Calu3 (cell line): ENCODE measurements at places on chromosomes 4 and X. TPM values are rescaled to one million over a fixed set of nuclear protein-coding genes. Genes with fewer than 3 reads are reported as not detected.

DNA sequence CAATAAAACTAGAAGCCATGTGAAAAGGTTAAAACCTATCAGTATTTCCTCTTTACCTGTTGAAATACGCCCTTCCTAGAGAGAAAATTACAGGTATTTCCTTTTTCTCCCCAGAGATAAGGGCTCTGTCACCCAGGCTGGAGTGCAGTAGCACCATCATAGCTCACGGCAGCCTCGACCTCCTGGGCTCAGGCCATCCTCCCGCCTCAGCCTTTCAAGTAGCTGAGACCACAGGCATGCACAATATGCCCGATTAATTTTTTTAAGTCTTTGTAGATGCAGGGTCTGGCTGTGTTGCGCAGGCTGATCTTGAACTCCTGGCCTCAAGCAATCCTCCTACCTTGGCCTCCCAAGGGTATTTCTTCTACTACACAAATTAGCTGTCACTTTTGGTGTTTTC, 154.4 kb downstream of the HNRNPD start:
- peak; percentile 65 for DNase-seq

GRCh38 chr4:176261481-176261880, 7.5 kb downstream of the ASB5 start:
- DNase-seq = no peak

- DNase-seq = no peak
Measured at GRCh38 chrX:154459832-154460231, 1.8 kb downstream of the PLXNA3 start.

DNA sequence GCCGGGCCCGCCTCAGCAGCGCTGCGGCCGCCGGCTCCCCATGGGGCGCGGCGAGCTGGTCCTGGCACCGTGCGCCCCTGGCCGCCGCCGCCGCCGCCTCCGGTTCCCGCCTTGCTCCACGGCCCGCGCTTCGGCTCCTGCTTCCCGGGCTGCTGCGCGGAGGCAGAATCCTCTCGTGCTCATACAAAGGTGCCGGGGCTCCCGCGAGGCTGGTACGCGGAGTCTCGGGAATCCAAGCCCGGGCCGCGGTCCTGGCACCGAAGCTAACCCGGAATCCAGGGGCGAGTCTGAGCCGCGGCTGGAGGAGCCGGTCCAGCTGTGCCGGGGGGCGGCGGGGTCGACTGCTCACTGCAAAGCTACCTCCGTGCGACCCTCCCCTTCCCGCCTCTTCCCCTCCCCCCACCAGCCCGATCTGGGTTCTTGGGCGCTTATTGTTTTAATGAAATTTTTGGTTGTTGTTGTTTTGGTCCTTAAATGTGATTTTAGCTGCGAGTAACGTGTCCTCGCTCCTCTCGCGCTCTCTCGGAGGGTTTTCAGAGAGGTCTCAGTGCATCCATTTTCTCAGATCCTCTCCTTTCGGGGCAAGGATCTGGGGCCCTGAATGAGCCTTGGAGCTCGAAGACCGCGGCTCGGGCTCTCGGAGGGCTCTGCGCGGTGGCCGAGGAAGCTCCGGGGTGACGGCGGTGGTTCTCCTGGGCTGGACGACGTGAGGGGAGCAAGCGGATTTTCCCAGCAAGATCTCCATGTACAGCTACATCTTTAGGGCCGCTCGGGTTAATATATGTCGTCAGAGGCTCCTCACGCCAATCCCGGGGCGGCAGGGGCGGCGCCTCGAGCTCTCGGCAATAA, at the start of gene HAND2:
HAND2 (minus strand) TSS at position 753 of the 849 bp plus-strand sequence. CDS start 940 bp downstream, outside the sequence.
- DNase-seq = peak; percentile 13

- peak; percentile 89 for DNase-seq
Measured at GRCh38 chr4:186149872-186150271, 41.5 kb upstream of the CYP4V2 start.

GRCh38 chr4:70714079-70714887, 7.5 kb upstream of the RUFY3 start:
- DNase-seq = no peak

- DNase-seq = peak; percentile 8
Measured at GRCh38 chr4:88107406-88108107, 50.9 kb downstream of the ABCG2 start.

DNA sequence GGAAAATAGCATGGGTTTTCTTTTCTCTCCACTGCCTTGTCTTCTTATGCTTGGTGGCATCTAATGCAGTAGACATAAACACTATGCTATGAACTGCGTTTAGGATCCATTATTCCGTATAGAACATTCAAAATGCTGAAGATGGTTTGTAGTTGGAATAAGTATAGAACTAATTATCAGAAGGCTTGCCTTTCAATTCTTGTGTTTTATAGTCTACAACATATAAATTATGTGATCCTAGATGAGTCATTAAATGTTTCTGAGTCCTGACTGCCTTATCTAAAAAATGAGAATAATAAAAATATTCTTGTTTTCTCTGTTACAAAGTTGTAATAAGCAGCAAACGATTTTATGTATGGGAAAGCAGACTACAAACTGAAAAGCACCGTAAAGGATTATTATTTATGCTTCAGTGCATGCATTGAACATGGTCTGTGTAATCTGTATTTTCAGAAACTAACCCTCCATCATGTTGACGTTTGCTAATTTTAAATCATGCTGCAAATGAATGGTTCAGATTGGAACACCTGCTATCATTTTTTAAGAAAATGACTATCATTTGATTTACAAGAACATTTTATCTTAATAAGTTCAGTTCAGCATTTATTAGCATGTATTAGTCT, 335.9 kb upstream of the AADAT start:
- DNase-seq = no peak

GRCh38 chr4:151573945-151574344, 165.0 kb downstream of the FHIP1A start:
- no peak for DNase-seq

DNA sequence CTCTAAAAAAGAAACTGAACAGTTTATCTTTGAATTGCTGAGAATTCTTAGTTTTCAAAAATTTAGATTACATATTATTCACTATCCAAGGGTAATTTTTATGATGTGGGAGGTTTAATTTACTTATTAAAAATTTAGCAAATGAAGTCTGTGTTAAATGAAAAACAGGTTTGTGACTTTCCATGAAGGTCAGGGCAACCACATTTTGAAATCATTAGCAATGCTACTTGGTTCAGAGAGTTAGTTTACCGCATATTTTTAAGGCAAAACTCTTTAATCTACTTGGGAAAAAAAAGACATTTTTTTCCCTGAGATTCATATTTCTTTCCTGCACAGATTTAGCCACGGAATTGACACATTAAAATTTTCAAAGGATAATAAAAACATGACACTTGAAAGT, 37.3 kb upstream of the PRSS12 start:
- no peak for DNase-seq

GRCh38 chr4:53653484-53654053, 62.3 kb upstream of the LNX1 start:
- peak; percentile 10 for DNase-seq

TNIP3 gene
- total RNA-seq = not detected in 2 replicates

PNMA3 gene
- not detected in 2 replicates for total RNA-seq

ARHGAP36 gene
- total RNA-seq = not detected in 2 replicates

HERC5 gene
- 20.1 and 44.2 TPM in 2 replicates for total RNA-seq

GC gene
- total RNA-seq = 0.90 and 2.5 TPM in 2 replicates

NR3C2 gene
- 14.2 and 14.5 TPM in 2 replicates for total RNA-seq

FATE1 gene
- not detected in 2 replicates for total RNA-seq
